ENCODE measurements at places on chromosomes 11 and 22.

DNA sequence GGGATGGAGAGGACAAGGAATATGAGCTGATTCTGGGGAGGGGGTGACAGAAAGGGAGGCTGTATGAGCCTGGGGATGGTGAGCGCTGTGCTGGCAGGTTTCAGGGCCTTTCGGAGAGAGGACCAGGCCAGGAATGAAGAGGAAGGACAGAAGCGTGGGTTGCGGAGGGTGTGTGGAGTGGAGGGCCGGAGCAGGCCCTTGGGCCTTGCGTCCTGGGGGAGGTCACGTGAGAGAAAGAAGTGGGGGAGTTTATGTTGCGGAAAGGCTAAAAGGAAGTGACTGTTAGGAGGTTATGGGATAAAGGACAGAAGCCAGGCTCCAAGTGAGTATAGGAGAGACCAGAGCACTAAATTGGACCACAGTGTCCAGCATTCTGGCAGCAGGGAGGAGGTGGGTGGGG is 17.5 kb downstream of the BCR start:
- DNase-seq: no peak

- no peak for DNase-seq
Observed at GRCh38 chr11:59574467-59574866, 41.1 kb downstream of the OSBP start.

DNA sequence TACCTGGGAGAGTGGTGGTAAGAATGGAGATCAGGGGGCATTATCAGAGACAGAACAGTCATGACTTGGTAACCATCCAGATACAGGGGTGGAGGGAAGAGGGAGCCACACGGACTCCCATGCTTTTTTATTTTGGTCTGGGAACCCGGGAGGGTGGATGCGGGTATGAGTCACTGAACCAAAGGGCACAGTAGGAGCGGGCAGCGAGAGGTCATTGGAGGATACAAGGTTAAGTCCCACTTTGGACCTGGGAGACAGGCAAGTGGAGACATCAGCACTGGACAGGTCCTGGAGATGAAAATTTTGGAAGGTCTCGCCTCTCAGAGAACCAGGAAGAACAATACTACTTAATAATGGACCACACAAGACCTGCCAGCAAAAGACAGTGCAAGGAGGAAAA is 6.7 kb downstream of the HDHD5 start:
- DNase-seq: no peak

GRCh38 chr11:11406652-11407051 is 53.6 kb upstream of the CSNK2A3 start:
- DNase-seq: no peak

DNA sequence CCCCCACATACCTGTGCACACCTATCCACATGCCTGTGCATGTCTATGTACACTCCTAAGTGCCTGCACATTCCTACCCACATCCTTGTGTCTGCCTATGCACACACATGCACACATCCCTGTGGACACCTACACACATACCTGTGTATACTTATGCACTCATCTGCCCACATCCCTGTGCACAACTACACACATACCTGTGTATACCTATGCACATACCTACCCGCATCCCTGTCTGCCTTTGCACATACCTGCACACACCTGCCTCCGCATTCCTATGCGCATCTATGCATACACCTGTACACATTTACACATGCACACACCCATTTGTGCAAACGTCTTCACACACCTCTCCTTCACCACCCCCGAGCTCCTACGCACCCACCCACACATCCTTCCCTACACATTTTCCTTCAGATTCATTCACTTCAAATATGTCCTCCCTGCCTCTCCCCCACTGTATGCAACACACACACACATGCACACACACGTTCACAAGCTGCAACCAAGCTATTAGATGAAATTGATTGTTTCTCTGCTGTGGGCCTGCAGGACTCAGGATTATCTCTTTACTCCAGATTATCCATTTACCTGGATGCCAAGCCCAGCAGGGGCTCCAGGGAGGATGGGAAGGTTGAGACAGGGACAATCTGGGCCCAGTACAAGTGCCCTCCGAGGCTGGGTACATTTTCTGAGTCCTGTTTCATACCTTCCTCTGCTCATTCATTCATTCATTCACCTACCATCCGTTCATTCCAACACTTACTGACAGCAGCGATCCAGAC is 53.2 kb downstream of the TSPAN18 start:
- DNase-seq: no peak

DNA sequence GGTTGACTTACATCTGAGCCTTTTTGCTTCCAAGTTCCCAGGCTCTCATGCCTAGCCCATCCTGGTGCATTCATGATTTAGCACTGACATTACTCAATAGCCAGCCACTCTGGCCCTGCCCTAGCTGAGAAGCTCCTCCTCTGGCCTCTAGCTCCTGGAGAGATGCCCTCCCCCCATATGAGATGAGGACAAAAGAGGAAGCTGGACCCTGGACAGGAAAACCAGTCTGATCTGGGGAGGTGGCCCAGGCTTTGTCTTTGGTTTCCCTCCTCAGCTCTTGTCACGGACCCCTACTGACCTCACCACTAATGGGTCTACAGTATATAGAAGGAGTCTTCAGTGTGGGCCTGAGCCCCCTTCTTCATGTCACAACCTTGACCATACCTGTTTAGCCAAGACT is 3.0 kb downstream of the RHOG start:
- no peak for DNase-seq

GRCh38 chr11:7910286-7910788 is 20.7 kb downstream of the OR10A6 start:
- no peak for DNase-seq

DNA sequence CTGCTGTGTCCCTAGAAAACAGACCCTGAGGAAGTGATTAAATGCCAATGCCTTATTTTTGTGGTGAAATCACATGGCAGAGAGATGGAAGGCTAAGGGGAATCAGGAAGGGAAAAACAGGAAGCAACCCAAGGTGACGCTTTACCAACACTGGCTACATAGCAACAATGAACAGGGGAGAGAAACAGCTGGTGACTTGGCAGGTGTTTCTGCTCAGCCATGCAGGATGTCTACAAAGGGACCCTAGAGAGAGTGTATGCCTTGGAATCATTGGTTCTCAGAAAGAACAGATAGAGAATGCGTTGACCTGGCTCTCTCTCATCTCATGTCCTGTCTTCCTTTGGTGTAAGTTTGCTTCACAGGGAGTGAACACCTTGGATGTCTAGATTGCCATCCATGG is 911.9 kb downstream of the OPCML start:
- no peak for DNase-seq

- DNase-seq: peak; percentile 67
Observed at GRCh38 chr11:117273550-117274289, 17.4 kb upstream of the BACE1-AS start.
